ENCODE measurements at places on chromosomes 3 and 15.
A peak's percentile ranks its signal among the peaks of the same experiment; 100 is the strongest.

DNA sequence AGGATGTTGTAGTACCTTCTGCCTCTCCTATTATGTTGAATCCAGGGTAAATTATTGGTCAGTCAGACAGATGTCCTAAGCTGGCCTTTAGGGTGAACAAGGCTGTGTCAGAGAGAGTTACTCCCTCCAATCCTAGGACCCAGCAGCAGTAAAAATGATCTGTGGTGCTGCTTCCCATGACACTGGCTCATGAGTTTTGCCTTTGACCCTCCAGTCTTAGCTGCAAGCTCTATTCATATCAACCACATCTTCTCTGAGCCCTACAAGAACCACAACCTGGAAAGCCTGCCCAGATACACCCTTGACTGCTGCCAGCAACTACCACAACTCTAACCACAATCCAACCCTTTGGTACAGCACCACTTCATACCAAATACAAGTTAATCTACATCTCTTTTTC is 27.2 kb upstream of the PHLDB2 start:
- DNase-seq: no peak

GRCh38 chr3:136161516-136161915 is 34.6 kb downstream of the MSL2 start:
- DNase-seq: no peak

GRCh38 chr3:26590919-26591484 is 31.6 kb upstream of the LRRC3B start:
- no peak for DNase-seq

GRCh38 chr15:38554354-38554753 is 10.3 kb downstream of the RASGRP1 start:
- no peak for DNase-seq

DNA sequence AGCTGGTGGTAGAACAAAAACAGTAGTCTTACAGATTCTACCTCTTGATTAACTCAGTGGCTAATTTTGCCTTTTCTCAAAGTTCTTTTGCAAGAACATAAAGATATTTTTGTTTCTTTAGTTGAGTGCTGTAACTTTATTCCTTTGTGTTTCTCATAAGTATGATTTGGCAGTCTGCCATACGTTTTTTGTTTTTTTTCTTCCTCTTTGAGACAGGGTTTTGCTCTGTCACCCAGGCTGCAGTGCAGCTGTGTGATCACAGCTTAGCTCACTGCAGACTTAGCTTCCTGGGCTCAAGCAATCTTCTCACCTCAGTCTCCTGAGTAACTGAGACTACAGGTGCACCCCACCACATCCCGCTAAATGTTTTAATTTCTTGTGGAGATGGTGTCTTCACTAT is 22.4 kb downstream of the B3GNT5 start:
- DNase-seq: peak; percentile 77

DNA sequence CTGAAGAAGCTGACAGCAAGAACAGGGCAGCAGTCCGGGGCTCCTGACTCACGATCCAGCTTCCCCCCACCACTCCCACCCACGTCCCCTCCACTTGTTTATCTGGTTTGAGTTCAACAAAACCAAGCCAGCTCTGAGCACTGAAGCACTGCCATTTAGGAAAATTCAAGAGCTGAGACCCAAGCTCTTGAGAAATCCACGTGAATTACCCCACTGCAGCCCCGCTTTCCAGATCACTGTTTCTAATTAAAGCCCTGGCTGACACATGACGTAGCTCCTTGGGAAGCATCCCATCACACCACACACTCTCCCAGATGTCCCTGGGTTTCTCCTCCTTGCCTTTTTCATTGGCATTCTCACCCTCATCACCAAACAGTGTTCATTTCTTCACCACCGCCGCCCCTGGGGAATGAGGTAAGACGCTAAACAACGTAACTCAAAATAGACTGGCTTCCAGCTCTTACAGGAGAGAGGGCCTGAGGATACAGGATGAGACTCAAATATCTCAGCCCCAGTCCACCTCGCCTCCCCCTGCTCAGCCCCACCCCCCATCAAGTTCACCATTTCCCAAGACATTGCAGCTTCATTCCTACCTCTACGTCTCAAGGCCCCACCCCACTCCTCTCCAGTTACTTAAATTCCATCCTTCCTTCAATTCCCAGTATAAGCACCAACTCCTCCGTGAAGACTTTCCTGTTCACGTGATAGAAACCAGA is 95.4 kb downstream of the SRGAP3 start:
- DNase-seq: no peak

DNA sequence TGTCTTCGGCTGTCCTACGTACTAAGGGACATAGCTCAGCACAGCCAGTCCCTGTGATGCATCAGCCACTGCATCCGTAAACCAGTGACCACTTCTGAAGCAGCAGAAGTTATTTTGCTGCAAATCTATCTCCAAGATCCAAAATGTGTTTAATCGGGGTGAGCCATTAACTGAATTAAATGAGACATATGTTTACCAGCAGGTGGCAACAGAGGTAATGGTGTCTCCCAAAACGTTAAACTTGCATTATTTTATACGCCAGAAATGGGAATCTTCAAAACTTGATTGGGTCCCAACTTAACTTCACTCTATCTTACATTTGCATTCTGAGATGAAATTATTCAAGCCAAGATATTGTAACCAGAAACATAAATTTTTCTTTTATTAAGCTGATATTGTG is 75.3 kb upstream of the BOC start:
- peak; percentile 52 for DNase-seq

- DNase-seq: no peak
Measured at GRCh38 chr3:195031574-195032003, 239.4 kb downstream of the XXYLT1 start.

DNA sequence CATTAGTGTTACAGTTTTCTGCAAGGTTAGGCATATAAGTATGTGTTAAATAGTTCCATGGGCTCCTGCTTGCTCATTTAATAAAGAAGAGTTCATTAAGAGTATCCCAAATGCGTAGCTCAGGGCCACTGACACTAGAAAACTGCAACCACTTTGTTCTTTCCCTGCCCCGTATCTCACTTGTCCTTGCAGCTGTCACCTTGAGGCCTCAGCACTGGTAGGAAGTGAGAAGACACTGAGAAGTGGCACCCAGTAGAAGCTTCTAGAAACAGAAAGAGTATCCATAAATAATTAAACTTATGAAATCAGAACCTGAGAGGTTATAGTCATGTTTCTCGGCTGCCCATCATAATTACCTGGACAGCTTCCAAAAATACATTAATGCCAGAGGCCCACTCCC is 266.0 kb downstream of the KCNMB2 start:
- DNase-seq: no peak
